Psoas muscle (tissue), 8 donors: ENCODE measurements at places on chromosomes 5 and 9.

DNA sequence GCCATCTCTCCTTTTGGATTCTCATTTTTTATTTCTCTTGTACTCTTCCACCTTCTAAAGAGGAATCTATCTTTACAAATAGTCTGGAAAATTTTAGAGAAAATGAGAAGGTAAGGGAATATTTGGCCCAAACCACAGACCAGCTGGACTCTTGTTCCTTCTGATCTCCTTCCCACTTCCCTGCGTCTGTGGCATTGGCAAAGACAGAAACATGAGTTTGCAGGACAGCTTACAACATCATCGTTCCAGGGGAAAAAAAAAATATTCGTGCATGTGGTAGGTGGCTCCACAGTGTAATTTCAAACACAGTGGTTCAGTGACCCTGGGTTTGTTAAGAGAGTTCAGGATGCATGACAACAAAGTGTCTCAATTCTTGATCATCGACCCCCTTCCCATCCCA is 755.0 kb downstream of the DNAH5 start:
- no peak for DNase-seq

DNA sequence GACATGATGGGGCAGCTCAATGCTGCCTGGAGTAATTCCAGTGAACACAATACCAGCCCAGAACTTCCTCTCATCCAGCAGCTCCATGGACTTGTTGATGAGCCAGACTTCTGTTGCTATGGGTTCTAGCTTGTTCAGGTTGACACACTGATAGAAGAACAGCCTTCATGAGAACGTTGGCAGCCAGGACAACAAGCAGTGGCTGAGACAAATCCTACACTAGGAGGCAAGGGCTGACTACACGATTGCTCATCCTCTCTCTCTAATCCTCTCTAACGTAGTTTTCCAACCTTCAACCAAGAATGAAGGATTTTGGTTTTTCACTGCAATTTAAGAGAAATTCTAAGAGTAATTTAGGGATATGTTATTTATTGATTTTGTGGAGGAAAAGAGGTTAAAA is 67.8 kb downstream of the NIPSNAP3B start:
- no peak for DNase-seq

- no peak for DNase-seq
These were observed 46.6 kb upstream of the IRX4 start for GRCh38 chr5:1929108-1929991.

GRCh38 chr9:93036887-93037475 is 21.5 kb upstream of the SUSD3 start:
- DNase-seq, result no peak

DNA sequence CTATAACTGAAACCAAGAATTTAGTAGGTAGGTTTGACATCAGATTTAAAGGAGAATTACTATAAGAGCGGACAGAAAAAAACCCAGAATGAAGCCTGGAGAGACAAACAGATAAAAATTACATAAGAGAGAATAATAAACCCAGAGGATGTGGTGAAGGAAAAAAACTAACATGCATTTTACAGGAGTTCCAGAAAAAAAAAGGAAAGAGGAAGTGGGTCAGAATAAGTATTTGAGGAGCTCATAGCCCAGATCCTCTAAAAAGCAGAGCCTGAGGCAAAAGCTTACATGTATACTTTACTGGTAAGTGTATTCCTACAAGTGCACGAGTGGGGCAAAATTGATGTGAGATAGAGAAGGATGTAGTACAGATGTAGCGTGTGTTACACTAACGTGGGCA is 43.1 kb upstream of the NAA35 start:
- DNase-seq, result no peak

DNA sequence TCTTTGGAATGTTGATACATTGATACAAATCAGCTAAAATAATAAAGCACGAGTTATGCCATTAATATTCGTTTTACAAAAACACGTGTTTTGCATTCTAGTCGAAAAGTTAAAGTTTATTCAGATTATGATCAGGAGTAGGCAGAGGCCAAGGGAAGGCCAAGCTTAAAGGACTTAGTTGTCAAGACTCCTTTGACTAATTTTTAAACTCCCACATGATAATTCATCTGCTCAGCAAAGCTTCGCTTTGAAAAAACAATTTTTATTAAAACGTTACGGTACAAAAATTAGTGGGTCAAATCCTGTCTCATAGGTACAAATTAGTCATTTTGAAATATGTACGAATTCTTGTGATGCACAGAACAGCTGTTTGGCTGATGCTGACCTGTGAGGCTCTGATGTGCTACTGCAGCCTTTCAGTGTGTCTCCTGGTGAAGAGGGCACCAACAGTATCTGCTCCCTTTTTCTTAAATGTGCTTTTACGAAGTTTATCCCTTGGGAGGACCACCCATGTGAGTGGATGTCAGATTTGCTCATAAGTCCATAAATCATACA is 23.0 kb upstream of the NR3C1 start:
- no peak for DNase-seq

GRCh38 chr5:100424017-100424416 is 111.2 kb upstream of the FAM174A start:
- no peak for DNase-seq

DNA sequence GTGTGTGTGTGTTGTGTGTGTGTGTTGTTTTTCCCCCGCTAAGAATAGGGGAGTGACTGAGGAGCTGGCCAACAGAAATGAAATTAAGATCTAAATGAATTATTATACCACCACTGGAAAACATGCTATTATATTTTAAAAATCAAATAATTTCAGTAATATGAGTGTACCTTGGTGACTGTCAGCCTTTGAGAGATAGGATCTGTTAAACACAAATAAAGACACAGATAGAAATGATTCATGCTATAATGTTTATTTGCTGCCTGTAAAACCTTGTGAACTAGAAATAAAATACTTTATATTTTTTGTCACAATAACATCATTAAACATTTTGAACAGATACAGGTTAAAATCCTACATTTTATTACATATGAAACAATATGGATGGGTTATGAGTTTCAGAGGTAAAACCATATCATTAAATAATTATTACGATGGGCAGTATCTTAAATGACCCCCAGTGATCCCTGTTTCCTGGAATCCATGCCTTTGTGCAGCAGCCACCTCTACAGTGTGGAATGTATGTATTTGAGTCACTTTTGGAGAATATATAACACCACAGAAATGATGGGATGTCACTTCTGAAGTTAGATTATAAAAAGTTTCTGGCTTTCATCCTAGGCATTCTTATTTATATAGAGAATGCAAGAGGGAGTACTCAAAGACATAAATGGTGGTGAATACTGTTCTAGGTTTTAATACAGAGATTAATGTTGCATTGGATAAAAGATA is 617.2 kb downstream of the CDH18 start:
- no peak for DNase-seq

DNA sequence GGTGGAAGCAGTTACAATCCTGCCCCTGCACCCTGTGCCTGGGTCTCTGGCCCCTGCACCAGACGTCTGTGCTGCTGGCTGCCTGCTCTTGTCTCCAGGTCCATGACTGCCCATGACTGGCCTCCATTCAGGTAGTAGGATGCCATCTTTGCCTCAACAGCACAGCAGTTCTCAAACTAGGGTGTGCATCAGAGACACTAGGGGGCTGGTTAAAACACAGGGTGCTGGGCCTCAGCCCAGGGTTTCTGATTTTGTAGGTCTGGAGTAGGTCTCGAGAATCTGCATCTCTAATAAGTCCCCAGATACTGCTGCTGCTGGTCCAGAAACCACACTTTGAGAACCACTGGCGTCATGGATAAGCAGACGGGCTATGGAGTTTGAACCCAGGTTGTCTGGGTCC is 24.0 kb downstream of the COL15A1 start:
- DNase-seq, result no peak

DNA sequence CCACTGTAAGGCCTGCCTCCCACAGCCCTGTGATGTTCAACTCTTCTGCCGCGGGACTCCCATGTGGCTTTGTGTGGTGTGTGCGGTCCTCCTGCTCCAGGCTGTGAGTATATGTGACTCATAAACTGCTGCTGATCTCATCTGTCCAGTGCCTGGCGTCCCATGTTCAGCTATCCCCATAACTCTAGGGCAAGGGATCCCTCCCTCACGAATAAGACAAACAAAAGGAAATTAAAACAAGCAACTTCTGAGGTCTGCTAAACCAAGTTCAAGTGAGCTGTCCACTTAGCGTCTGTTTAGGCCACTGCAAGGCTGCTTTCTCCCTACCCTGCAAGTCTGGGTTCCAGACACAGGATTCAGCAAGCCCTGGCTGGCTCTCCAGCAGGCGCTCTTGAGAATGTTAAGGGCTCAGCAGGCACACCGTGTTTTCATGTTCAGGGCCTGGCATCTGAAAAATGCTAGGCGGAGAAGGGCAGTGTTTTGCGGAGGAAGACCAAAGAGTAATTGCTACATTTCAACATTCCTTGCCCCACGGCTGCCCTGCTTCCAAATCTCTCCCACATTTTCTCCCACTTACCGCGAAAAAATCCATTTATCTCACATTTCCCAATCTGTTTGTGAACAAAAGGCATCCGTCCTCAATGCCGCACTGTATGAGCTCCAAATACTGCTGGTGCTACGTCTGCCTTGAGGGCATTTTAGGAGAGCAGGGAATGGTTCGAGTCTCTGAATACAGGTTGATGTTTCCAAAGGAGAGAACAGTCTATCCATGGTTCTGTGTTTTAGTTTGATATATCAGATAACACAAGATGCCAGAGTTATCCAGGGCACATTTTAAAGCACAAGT is 280.2 kb downstream of the SEMA5A start:
- DNase-seq, result no peak
